LHCN-M2 (cell line): ENCODE measurements at places on chromosomes 5 and 9. TPM values are rescaled to one million over a fixed set of nuclear protein-coding genes. Genes with fewer than 3 reads are reported as not detected.

The FGFR4 gene
- total RNA-seq = 29.3 and 56.0 TPM in 2 replicates

The HDAC3 gene
- 58.8 and 65.2 TPM in 2 replicates for total RNA-seq

The EGFL7 gene
- total RNA-seq = 7.6 and 8.9 TPM in 2 replicates

The DNAI1 gene
- not detected in 2 replicates for total RNA-seq

DNA sequence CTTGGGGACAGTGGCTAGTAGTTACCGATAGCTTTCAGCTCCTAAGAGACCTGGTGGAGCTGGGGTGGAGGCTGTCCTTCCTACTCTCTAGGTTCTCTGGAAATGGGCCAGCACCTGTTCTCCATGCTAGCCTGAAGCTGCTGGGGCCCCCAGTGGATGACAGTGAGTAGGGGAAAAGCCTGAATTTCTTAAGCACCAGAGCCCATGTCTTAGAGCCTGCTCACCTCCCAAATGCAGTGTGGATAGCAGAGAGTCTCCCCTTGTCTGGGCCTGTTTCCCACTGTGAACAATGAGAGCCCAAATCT lies 105.8 kb downstream of the DAB2IP start:
- no peak for DNase-seq

DNA sequence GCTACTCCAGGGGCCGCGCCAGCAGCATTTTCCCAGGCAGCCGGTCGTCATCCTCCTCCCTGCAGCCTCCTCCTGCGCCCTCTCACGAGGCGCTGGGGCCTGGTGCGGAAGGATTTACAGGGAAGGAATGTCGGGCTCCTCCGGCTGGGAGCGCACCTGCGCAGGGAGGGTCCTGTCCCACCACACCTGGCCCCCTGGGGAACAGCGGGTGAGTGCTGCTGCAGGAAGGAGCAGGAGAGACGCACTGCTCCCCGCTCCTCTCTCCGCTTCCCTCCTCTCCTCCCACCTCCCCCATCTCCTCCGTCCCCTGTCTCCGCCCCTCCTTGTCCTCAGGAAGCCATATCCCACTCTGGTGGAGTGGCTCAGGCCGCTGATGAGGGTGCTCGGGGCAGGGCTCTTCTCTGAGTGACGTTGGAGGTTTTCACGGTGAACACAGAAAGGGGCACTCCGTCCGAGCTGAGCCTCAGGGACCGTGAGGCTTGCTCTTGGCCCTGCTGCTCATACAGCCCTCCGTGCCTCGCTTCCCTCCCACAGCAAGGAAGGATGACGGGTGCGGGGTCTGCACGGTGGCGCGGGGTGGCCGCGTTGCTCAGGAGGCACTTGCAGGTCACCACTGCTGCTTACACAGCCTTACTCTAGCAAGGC lies 31.3 kb downstream of the IRX4 start:
- DNase-seq = no peak

DNA sequence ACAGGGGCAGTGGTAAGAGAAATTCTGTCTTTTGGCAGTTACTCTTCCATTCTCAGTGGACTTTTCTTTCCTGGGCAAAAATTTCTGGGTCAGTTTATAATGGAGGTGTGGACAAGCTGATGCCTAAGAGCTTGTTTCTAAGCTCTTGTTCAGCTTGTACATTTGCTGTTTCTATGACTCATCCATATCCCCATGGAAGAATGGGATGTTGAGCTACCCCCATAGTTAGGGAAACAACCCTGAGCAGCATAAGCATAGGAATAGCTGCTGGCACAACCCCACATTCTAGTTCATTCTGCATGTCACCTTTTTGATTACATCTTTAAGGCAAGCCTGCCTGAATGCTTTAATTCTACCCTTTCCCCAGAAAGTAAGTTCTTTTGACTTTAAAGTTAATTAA lies 173.3 kb downstream of the PSAT1 start:
- peak; percentile 29 for DNase-seq

DNA sequence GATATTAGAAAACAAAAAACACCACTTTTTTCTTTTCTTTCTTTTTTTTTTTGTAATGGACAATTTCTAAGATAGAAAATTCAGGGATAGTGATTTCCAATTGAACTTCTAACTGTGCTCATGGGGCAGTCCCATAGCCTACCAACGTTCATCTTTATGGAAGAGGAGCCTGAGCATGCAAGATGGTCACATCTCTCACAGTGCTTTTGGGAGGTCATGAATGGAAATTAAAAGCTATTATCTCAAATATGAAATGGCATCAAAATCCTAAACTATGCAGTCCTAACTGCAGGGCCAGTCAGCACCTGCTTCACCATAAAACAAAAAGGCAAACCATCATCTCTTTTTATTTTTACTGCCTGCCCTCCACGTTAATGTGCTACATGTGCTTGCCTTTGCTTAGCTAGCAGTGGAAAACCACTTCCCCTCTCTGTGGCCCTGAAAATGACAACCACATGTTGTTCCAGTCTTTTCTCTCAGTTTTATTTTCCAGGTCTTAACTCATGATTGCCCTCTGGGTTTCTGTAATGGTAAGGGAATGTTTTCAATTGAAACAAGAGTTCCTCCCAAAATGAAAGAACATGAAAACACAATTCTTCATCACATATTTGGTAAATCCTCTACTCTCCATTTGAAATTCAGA lies 16.7 kb downstream of the IFNB1 start:
- DNase-seq = peak; percentile 57
